Naive thymus-derived CD8-positive, alpha-beta T cell (primary cell): ENCODE measurements at places on chromosomes 2 and 18.

- peak overlapping the region; percentile 59 for H3K27ac ChIP-seq
- H3K4me3 ChIP-seq = peak overlapping the region; percentile 98
- no peaks in the 10 kb centered on the region for H3K27me3 ChIP-seq
- H3K4me1 ChIP-seq = peaks cover 85% of the 10 kb centered on the region
- no peak for DNase-seq
- H3K36me3 ChIP-seq = peaks cover 10% of the 10 kb centered on the region
Measured at GRCh38 chr2:113894156-113894743, 4.4 kb downstream of the ACTR3 start.

GRCh38 chr2:67048314-67048713, 348.8 kb upstream of the ETAA1 start:
- no peaks in the 10 kb centered on the region for H3K27me3 ChIP-seq
- H3K4me3 ChIP-seq = no peak overlapping the region
- DNase-seq = no peak
- H3K4me1 ChIP-seq = no peaks in the 10 kb centered on the region

DNA sequence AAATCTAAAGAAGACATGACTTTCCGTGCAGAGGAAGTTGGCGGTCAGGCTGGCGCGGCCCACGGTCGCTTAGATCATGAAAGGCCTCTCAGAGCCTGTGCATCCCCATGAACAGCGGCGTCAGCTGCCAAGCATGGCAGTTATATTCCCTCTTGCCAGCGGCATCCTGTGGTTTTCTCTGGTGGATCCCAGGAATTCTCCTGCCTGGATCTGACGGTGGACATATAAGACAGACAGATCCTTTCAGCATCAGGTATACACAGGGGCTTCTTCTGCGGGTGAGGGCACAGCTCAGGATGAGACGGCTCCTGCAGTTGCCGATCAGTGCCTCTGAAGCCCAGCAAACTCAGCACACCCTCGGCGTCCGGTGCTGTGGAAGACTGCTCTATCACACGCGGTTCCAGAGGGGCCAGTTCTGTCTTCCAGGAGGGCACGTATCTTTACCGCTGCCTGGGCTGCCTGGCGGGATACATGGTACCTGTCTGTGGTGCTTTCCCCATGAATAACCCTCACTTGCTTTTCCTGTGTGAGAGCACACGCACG, 157.8 kb downstream of the LDLRAD4 start:
- peak overlapping the region; percentile 94 for H3K27ac ChIP-seq
- peak; percentile 17 for DNase-seq
- H3K36me3 ChIP-seq = no peaks in the 10 kb centered on the region
- H3K4me3 ChIP-seq = peak overlapping the region; percentile 40
- no peaks in the 10 kb centered on the region for H3K27me3 ChIP-seq
- peaks cover 81% of the 10 kb centered on the region for H3K4me1 ChIP-seq

- peak overlapping the region; percentile 66 for H3K27ac ChIP-seq
- H3K4me3 ChIP-seq = no peak overlapping the region
- no peak for DNase-seq
- H3K27me3 ChIP-seq = peaks cover 22% of the 10 kb centered on the region
- no peaks in the 10 kb centered on the region for H3K36me3 ChIP-seq
Measured at GRCh38 chr2:11541693-11542274, 7.9 kb downstream of the GREB1 start.

DNA sequence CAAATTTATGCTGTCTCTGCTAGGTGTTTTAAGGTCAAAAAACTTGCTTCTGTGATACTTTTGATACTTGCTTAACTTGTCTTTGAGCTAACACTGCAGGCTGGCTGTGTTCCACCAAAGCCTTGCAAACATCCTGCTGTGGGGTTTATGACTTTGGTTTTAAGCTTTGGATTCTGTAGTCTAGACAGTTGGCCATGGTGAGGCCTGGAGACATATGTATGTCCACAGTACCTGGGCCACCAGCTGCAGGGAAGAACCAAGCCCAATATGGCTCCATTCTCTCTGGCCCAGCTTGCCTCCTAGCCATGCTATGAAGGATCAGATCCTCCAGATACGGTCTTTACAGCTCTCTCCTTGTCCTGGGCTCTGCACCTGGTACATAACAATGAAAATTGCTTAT, 113.9 kb downstream of the INO80D start:
- H3K4me1 ChIP-seq = no peaks in the 10 kb centered on the region
- no peak for DNase-seq
- H3K27ac ChIP-seq = no peak overlapping the region
- no peaks in the 10 kb centered on the region for H3K36me3 ChIP-seq
- H3K4me3 ChIP-seq = no peak overlapping the region

GRCh38 chr2:170862286-170862902, 45.7 kb downstream of the GAD1 start:
- H3K27me3 ChIP-seq = peaks cover 4% of the 10 kb centered on the region
- H3K4me3 ChIP-seq = no peak overlapping the region
- no peaks in the 10 kb centered on the region for H3K36me3 ChIP-seq
- H3K27ac ChIP-seq = no peak overlapping the region
- DNase-seq = no peak
- H3K4me1 ChIP-seq = no peaks in the 10 kb centered on the region

DNA sequence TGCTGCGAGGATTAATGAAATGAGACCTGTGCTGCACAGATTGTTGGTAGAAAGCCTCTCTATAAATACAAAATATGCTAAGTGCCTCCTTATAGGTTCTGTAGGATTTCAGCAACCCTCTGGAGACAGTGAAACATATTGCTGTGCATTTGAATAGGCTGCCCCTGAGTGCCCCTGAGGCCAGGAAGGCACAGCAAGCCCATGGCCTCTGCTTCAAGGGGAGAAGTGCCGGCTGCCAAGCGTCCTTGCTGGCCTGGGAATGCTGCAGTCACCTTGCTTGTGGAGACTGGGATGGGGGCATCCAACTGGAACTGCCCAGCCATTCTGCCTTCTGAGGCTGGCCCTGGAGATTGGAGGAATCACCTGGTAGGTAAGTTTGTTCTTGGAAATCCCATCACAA, 397.2 kb upstream of the SMIM21 start:
- no peaks in the 10 kb centered on the region for H3K36me3 ChIP-seq
- no peak overlapping the region for H3K27ac ChIP-seq
- no peaks in the 10 kb centered on the region for H3K4me1 ChIP-seq
- H3K4me3 ChIP-seq = no peak overlapping the region

DNA sequence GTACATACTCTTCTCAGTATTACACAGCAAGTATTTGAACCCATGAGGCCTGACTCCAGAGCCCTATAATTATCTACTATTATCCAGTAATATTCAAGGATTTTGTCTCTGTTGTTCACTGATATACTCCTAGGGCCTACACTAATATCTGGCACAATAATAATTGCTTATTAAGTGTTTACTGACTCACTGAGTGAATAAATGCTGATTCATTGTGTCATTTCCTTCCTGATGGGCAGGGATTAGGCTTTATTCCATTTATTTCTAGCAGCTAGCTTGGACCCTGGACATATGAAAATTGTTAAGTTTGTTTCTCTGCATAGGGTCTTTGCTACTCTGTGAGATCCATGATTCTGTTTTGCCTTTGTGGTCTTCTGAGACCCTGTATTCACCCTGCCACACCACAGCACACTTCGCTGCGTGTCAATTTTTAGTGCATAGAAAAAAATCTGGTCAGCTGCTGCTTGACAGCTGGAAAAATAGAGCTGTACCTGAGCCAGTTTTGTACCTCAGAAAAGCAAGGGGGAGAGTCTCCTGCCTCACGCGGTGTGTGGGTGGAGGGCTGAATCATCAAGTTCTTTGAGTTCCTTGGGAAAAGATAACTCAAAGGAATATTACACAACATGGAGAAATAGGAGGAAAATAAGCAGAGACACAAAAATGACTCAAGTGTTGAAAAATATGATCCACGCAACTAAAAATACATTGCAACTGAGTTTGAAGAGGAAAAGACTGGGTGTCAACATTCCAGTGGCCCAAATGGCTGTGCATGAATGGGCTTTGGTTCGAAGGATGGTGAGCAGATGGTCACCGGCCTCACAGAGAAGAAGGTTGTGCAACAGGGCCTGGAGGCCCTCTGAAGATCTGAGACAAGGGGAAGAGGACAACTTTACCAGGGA, 18.9 kb upstream of the DPP4 start:
- peaks cover 7% of the 10 kb centered on the region for H3K4me1 ChIP-seq
- no peaks in the 10 kb centered on the region for H3K27me3 ChIP-seq
- H3K27ac ChIP-seq = no peak overlapping the region
- no peaks in the 10 kb centered on the region for H3K36me3 ChIP-seq
